ENCODE measurements at places on chromosomes 7 and 10. TPM values are rescaled to one million over a fixed set of nuclear protein-coding genes. Genes with fewer than 3 reads are reported as not detected.

DNA sequence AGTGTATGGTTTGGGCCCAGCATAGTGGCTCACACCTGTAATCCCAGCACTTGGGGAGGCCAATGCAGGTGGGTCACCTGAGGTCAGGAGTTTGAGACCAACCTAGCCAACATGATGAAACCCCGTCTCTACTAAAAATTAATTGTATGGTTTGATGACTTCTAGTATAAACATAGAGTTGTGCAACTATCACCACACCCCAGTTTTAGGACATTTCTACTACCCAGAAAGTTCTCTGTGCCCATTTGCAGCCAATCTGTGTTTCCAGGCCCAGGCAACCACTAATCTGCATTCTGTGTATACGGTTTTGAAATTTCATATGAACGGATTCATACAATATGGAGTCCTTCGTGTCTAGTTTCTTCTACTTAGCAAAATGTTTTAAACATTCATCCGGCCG lies 20.0 kb downstream of the CLIP2 start:
- no peak for DNase-seq

GRCh38 chr7:25032774-25033743 lies 53.1 kb upstream of the OSBPL3 start:
- no peak for DNase-seq

DNA sequence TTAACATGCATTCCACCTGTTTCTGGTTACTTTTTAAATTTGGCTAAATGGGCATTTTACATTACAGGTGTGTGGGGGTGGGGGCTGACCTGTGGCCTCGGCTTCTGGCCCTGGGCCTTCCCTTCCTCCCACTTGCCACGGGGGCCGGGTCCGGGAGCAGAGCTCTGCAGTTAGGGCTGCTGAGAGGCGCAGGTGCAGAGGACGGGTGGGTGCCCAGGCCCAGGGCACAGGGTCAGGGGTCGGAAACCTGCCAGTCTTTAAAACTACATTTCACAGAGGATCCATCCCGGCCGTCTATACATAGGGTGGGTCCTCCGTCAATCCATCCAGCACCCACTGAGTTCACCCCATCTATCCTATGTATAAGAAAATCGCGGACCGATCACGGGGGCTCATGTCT lies 106.5 kb upstream of the INSIG1 start:
- DNase-seq = no peak

DNA sequence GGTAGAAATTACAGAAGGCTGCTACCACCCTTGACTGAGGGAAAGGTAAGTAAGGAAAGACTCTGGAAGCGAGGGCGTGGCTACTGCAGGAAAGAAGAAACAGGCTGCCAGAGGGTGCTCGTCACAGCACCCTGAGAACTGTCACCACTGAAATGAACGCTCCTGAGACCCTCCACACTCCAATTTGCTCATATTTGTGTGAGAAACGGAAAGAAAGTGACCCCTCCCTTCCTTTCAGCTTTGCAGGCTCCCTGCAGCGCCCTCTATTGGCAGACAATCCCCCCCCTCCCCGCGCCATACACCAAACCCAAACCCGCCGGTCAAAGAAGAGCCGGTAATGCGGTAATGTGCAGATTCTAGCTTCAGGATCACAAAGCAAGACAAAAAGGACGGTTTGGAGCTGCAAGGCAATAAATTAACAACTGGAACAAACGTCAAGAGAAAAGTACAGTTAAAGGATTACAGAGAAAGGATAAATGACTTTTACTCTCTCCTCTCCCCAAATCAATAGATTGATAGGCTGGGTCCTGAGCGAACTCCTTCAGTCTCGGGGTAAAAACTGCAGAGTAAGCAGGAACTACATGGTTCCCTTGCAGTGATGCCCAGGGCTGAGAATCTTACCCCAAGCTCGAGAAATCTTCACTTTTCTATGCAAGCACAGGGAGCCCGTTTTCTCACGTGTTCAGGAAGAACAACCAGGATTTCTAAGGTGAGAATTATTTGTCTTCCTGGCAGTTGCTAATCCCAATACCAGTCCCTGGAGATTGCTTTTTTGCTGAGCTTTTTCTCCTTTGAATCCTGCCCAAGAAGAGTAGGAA lies 47.6 kb downstream of the STEAP1B start:
- no peak for DNase-seq

GRCh38 chr10:29746080-29746797 lies 111.5 kb upstream of the SVIL start:
- DNase-seq = no peak

DNA sequence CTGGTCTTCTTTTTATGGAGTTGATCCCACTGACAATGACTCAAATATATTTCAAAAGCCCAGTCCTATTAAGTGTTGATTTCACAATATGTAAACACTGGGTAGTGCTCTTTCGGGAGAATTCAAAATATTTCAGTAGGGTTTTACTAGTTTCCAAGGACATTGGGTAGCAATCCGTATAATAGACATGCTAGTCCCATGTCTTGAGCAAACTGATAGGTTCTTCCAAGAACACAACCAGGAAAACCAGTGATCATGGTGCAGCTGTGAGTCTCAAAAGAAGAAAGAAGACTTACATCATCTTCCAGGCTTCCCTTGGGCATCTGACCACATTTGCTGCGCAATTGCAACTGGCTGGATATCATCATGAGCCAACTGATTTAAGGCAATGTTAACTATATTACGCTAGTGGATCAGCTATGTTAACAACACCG lies 59.3 kb upstream of the APBB1IP start:
- DNase-seq = no peak

MMP21 gene
- 0.07 TPM for total RNA-seq

SGCE gene
- 24.9 TPM for total RNA-seq

DNA sequence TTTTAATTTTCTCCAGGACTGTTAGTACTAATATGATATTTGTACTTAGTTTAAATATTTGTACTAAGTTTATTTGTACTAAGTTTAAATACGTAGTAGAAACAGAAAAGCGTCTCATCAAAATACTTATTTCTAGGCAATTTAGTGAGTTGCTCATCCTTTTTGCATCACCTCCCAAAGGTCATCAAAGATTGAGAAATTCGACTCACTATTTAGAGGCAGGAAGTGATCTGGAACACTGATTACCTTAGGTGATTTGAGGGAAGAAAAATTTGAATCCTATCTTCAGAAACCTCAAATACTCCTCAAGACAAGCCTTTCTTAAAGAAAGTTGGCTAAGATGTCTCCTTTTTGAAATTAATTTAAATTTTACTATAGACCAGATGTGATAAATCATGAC lies 14.5 kb downstream of the WNT16 start:
- peak; percentile 9 for DNase-seq

DNA sequence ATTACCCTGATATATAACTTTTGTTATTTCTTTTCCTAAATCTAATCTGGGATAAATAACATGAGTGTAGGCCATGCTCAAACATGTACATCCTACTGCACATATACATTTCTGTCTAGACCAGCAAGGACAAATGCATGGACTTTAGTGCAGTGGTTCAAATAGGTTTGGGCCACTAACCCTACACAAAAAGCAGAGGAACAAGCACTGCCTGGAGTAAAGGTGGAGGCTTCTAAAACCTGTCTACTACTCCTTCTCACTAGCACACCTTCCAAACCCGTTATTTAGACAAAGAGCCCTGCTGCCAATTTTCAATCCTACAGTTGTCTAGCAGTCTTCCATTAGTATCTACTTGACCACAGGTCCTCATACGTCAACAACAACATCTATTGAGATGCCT lies 34.8 kb downstream of the SGCE start:
- DNase-seq = no peak

GRCh38 chr7:73433924-73434700 lies 534 bp downstream of the FZD9 start:
- no peak for DNase-seq

DNA sequence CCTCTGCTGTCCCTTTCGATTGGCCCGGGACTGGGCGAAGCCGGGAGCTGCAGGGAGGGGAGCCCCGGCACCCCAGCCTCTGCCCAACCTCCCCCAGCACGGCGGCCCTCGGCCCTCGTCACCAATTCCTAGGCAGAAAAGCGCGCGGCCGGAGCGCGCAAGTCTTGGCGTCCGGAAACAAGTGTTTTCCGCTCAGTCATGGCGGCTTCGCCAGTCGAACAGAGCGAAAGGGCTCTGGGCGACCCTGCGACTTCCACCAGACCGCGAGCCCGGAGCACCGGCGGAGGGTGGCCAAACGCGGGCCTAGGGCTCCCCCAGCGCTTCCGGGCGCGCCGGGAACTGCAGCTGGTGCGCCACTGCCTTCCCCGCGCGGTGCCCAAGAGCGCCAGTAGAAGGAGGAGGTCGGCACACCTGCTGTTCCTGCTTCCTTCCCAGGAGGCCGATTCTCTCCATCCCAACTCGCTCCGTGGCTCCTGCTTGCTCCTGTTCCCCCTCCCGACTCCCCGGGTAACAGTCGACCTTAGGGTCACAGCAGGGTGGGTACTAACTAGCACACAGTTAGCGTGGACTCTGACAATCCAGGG lies 729.9 kb downstream of the ZWINT start:
- no peak for DNase-seq

- DNase-seq = no peak
These were observed 237.8 kb downstream of the MAD1L1 start for GRCh38 chr7:1994931-1995330.

Measured in kidney epithelial cell (primary cell).